ENCODE measurements at places on chromosomes 3 and 15.

GRCh38 chr3:135456108-135456790 is 509.3 kb upstream of the PPP2R3A start:
- DNase-seq = no peak

DNA sequence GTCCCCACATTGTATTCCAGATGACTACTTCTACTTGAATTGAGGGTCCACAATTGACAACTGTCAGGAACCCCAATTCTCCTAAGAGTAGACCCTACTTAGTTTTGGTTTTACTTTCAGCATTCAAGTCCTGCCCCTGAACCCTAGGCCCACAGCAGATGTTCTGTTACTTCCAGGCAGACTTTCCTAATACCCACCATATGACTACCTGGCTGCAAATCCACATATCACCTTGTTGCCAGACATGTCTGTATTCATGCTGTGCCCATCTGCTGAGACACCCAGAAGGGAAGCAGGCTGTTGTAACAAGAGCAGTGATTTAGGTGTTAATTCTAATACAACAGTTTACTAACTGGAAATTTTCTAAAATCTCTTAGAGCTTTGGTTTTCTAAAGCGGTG is 235.1 kb upstream of the CCDC54 start:
- DNase-seq = no peak

DNA sequence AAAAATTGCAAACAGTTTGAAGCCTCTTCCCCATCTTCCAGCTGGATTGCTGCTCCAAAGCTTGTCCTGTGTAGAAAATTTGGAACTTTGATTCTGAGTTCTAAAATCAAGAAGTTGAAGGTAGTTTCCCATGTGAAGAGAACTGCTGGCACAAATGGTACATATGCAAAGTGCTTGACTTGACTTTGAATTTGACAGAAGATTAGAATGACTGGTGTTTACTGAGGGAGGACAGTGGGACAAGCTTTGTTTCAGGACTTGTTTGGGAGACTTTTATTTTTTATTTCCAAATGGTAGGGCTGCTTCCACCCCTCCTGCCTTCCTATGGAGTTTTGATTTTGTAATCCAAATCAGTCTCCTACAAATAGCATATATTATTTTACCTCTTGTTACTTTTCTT is 7.4 kb downstream of the ZFAND6 start:
- no peak for DNase-seq

DNA sequence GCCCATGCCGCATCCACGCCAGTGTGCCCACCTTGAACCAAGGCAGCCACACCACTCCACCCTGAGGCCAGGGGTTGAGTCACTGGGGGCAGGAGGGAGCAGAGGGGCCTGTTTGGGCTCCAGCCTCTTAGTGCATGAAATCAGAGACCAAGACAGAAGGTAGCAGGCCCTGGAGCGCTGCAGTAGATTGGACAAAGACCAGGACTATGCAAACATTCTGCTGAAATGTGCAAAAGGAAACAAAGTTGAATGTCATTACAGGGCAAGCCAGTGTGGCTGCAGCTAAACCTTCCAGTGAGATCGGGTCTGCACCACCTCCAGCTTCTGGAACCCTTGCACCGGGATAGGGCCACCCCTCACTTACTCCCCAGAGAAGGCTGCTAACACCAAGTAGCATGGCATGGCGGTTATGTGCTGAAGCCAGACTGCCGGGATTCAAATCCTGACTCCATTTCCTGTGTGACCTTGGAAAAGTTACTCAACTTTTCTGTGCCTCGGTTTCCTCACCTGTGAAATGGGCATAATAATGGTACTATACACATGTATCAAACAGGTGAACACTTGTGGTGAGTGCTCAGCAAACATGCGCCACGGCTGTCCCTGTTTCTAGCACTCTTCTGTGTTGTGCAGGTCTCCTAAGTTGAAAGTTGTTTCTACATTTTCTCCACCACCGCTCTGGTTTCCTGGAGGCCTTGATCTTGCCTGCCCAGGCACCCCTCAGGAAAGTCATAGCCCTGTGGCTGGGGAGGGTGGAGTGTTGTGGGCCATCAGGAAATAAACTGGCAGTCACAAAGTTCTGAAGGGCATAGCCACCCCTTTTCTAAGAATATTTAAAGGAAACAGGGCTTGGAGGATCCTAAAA is 25.0 kb upstream of the GP9 start:
- no peak for DNase-seq

- no peak for DNase-seq
Observed at GRCh38 chr3:179606534-179607085, 2.0 kb downstream of the NDUFB5 start.

DNA sequence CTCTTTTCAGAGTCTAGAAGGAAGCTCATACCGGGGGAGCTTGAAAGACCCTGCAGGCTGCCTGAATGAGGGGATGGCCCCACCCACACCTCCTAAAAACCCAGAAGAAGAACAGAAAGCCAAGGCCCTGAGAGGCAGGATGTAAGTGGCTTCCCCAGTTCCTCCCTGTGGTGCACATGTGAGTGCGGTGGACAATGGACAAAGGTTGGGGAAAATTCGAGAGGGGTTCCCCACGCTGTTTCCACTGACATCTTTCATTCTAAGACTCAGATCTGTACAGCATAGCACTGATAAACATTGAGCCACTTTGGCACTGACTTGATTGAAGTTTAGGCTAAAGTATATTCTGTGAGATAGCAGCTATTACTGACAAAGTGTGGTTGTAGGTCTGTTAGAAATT is 79.5 kb upstream of the UMPS start:
- peak; percentile 22 for DNase-seq

- no peak for DNase-seq
Observed at GRCh38 chr3:34213478-34213877, 415.0 kb downstream of the PDCD6IP start.

GRCh38 chr15:50979041-50979440 is 70.6 kb downstream of the AP4E1 start:
- DNase-seq = no peak

GRCh38 chr3:86967062-86967461 is 23.9 kb downstream of the VGLL3 start:
- DNase-seq = no peak

- no peak for DNase-seq
Observed at GRCh38 chr15:42348083-42348482, 11.2 kb upstream of the CAPN3 start.

- DNase-seq = no peak
Observed at GRCh38 chr3:43259626-43260025, 26.7 kb upstream of the SNRK start.

DNA sequence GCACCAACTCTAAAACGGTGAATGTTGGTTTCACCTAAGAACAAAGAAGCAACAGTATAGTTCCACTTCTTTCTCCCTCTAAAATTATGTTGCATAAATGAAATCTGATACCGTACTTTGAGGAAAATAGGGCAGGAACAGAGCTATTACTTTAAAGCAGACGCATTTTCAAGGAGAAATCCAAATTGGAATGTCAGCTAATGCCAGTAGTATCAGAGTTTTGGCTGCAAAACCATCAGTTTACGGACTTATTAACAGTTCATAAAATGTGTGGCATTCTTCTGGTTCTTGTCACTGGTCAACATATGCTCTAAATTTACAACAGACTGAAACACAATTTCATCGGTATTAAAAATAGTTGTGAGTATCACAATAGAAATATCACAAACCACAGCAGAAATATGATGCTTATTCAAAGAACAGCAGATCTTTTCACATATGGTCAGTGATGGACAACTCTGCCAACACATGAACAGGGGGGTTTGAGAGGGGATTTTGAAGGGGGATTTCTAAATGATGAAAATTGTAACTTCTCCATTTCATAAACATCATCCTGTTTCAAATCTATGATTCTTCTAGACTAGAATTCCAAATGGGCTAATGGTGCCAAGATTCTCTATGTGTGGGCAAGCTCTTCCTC is 38.7 kb upstream of the ROBO2 start:
- DNase-seq = no peak

- no peak for DNase-seq
Observed at GRCh38 chr3:86229086-86229774, 761.7 kb downstream of the VGLL3 start.

GRCh38 chr15:97547381-97547780 is 413.1 kb upstream of the ARRDC4 start:
- DNase-seq = no peak

- no peak for DNase-seq
Observed at GRCh38 chr15:39640665-39641064, 59.8 kb downstream of the THBS1 start.

GRCh38 chr3:195423818-195424217 is 19.0 kb downstream of the ACAP2 start:
- no peak for DNase-seq

DNA sequence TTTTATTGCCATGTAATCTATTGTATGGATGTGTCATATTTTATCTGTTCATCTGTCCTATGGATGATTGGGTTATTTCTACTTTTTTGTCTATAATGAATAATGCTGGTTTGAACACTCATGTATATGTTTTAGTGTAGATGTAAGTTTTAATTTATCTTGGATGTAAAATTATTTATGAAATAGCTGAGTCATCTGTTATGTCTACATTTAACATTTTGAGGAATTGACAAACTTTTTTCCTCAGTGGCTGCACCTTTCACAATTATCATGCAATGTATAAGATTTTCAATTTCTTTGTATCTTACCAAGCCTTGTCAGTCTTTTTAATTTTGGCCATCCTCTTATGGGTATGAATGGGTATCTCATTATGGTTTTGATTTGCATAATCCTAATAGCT is 666.4 kb downstream of the DIPK2A start:
- no peak for DNase-seq

GRCh38 chr3:41450416-41451231 is 251.3 kb downstream of the CTNNB1 start:
- DNase-seq = no peak

DNA sequence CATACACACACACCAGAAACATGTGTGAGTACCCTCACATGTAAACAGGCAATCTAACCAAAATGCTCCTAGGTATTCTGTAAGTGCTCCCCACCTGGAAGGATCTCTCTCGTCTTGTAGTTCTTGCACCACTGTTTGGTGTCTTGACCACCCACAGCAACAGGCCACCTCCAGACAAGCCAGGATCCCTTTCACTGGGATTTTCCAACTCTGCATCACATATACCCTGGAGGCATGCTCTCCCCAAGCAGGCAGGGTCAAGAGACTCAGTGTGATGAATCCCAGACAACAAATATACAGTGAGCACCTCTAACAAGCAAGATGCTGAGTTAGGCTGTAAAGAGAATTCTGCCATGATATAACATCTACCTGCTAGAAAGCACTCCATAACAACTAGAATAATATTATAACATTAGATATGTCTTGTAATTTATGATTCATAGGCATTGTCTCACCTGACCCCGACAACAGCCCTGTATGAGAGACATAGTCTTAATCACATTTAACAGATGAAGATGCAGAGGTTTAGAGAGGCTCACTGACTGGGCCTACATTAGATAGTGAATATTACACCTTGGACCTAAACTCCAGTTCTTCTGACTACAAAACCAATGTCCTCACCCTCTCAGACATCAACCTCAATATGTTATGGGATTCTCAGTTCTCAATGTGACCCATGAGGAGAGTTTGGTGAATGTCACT is 76.5 kb upstream of the BCL6 start:
- no peak for DNase-seq

DNA sequence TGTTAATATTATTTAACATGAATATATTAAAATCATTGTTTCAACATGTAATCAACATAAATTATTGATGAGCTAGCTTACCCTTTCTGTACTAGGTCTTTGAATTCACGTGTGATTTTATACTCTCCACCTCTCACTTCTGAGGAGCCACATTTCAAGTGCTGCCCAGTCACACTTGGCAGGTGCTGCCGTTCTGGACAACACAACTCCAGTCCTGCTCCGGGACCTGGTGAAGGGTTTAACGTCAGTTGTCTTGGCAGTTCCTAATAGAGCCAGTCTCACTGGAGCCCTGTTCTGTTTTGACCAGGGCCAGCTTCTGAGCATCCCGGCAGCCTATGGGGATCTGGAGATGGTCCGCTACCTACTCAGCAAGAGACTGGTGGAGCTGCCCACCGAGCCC is 64.1 kb downstream of the LRRK1 start:
- no peak for DNase-seq

- no peak for DNase-seq
Observed at GRCh38 chr3:116302087-116302747, 143.1 kb downstream of the LSAMP start.

- DNase-seq = no peak
Observed at GRCh38 chr3:124450366-124450765, 279.9 kb upstream of the UMPS start.

DNA sequence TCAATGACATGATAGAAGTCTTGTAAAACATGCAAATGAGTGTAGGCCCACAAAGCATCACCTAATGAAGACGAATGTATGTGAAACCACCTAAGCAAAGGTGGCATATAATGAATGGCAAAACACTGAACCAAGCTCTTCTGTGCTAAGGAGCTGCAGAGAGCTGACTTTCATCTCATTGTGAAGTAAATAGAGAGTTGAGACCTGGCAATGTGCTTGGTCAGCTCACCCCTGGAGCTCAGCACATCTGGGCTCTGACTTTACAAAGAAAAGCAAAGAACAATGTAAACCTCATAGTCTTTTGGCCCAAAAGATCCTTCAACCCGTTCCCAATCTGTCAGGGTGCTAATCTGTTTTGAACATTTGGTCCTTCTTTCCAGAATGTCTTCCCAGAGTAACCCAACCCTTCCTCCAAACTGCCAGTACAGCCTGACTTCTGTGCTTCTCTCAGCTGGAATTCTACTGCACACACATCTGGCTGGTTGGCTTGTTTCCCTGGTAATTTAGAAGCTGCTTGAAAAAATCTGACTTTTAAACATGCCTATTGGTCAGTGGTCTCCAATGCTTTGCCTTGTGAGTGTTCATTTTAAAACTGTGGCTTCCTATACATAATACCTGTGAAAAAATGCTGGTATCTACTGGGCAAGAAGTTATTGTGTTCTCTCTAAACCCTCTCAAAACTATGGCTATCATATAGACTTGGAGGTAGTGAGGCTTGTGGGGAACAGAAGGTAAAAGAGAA is 101.7 kb downstream of the CD200R1L start:
- DNase-seq = no peak

DNA sequence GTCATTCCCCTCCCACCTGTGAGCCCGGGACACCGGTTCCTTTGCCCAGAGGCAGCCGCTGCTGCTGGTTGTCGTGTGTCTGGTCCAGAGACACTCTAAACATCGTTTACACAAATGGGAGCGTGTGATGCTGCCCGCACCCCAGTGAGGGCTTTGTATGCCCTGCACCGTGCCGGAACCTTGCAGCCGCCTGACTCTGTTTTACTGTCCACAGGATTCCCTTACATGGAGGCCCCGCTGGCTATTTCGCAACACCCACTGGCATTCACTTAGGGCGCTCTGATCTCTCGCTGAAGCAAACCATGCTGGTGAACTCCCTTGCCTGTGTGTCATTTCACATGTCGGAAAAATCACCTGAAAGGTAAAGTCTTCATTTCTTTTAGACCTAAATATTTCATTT is 100.8 kb upstream of the SLC6A6 start:
- no peak for DNase-seq

GRCh38 chr15:29135309-29135657 is 134.3 kb downstream of the NSMCE3 start:
- DNase-seq = no peak
